Muscle of leg (tissue), 16 donors: ENCODE measurements at places on chromosomes 6 and 20. TPM values are rescaled to one million over a fixed set of nuclear protein-coding genes. Genes with fewer than 3 reads are reported as not detected.
A peak's percentile ranks its signal among the peaks of the same experiment; 100 is the strongest.

The CCM2L gene
- total RNA-seq, result 4.9 TPM

The CDH4 gene
- 0.66 TPM for total RNA-seq

The ME1 gene
- total RNA-seq, result 1.9 TPM

The WFDC5 gene
- total RNA-seq, result not detected

DNA sequence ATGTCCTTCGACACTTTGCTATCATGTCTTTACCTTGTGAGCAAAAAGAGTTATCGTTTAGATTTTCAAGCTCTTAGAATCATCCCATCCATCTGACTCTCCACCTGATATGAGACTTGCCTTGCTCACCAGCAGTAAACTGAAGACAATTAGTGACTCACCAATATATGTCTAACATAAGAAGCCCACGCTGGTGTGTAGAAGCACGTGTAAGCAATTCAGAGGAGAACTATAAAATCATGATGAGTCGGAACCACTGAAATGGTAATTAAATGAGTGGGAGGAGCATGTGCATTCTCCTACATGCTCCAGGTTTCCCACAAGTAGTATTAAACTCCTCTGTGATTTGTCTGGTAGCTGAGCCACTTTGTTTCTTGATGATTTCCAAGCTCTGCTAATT lies 181.6 kb upstream of the RNF217 start:
- H3K27ac ChIP-seq, result no peak overlapping the region
- H3K4me1 ChIP-seq, result no peaks in the 10 kb centered on the region
- H3K27me3 ChIP-seq, result no peaks in the 10 kb centered on the region
- DNase-seq, result no peak
- no peak overlapping the region for H3K4me3 ChIP-seq

- H3K27me3 ChIP-seq, result no peaks in the 10 kb centered on the region
- peak; percentile 51 for DNase-seq
- H3K4me1 ChIP-seq, result no peaks in the 10 kb centered on the region
- no peaks in the 10 kb centered on the region for H3K36me3 ChIP-seq
- H3K4me3 ChIP-seq, result no peak overlapping the region
These were observed 141.6 kb upstream of the EYA4 start for GRCh38 chr6:133099573-133099972.

DNA sequence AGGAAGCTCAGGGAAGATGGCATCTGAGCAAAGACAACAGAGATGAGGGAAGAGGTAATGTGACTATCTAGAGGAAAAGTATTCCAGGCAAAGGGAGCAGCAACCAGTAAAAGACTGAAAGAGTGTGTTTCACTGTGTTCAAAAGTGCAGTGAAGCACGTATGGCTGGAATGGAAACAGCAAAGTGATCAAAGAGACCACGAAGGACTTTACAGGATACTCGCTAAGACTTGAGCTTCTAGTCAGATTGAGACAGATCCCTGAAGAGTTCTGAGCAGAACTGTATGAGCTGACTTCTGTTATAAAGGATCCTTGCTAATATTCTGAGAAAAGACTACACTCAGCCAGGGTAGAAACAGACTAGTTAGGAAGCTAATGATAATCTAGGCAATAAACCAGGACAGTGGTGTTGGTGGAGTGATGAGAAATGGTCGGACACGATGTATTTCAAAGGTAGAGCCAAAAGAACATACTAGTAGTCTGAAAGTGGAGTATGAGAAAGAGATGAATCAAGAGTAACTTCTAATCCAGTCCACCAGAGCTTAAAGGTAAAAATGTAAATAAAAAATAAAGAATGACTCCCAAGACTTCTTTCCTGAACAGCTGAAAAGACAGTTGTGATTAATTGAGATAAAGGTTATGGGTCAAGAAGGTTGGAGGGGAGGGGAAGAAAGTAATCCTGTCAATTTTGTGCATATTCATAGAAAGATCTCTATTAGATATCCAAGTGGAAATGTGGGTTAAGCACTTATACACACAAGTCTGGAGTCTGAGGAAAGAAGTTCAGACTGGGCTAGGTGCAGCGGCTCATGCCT lies 14.2 kb downstream of the SEC63 start:
- peaks cover 5% of the 10 kb centered on the region for H3K36me3 ChIP-seq
- H3K27ac ChIP-seq, result no peak overlapping the region
- no peaks in the 10 kb centered on the region for H3K4me1 ChIP-seq
- no peak for DNase-seq
- no peaks in the 10 kb centered on the region for H3K27me3 ChIP-seq

GRCh38 chr20:63714858-63715257 lies 7.0 kb downstream of the ZGPAT start:
- no peaks in the 10 kb centered on the region for H3K27me3 ChIP-seq
- peaks cover 52% of the 10 kb centered on the region for H3K36me3 ChIP-seq
- H3K27ac ChIP-seq, result no peak overlapping the region
- H3K4me1 ChIP-seq, result no peaks in the 10 kb centered on the region
- no peak overlapping the region for H3K4me3 ChIP-seq
